ENCODE measurements at places on chromosomes 11 and 22. TPM values are rescaled to one million over a fixed set of nuclear protein-coding genes. Genes with fewer than 3 reads are reported as not detected.

Gene PRAME
- 2.2 TPM for total RNA-seq

Gene FGF3
- total RNA-seq, result not detected

Gene PLAAT3
- 68.2 TPM for total RNA-seq

Gene C11orf21
- total RNA-seq, result not detected

Gene TP53I11
- 34.4 TPM for total RNA-seq

Gene OR2D2
- total RNA-seq, result not detected

Gene CECR2
- 2.5 TPM for total RNA-seq

Gene CRYBB2
- total RNA-seq, result not detected

Gene BLID
- total RNA-seq, result 1.9 TPM

Gene TMA7B
- not detected for total RNA-seq
